HFFc6 (cell line): ENCODE measurements at places on chromosomes 11 and 22. TPM values are rescaled to one million over a fixed set of nuclear protein-coding genes. Genes with fewer than 3 reads are reported as not detected.

The LRRC56 gene
- 0.47 to 0.69 TPM (median 0.57 TPM) in 3 replicates for total RNA-seq

The MOB2 gene
- 20.2 to 23.2 TPM (median 21.9 TPM) in 3 replicates for total RNA-seq

The LDHA gene
- total RNA-seq = 1,320 to 1,763 TPM (median 1,437 TPM) in 3 replicates

The CCDC116 gene
- total RNA-seq = 0.20 and 0.31 TPM in 2 replicates

The EFCAB6 gene
- 0.37 to 0.73 TPM (median 0.60 TPM) in 3 replicates for total RNA-seq

The C11orf97 gene
- not detected in 3 replicates for total RNA-seq

The TEX54 gene
- not detected in 3 replicates for total RNA-seq

The MEI1 gene
- 0.26 to 0.28 TPM in 2 of 3 replicates, not detected in the other for total RNA-seq

The RFPL2 gene
- total RNA-seq = not detected in 3 replicates

The C11orf65 gene
- total RNA-seq = 0.41 to 0.74 TPM (median 0.67 TPM) in 3 replicates

The KIAA1671 gene
- total RNA-seq = 1.3 and 5.0 TPM in 2 replicates

The VPREB3 gene
- 0.33 to 0.79 TPM (median 0.51 TPM) in 3 replicates for total RNA-seq

The CYB5R2 gene
- 11.7 and 12.7 TPM in 2 replicates for total RNA-seq

The CCDC81 gene
- total RNA-seq = 4.6 to 9.4 TPM (median 7.2 TPM) in 3 replicates

The PAX6 gene
- 1.5 TPM in 1 of 3 replicates, not detected in the others for total RNA-seq

The SRPRA gene
- 156 to 162 TPM (median 161 TPM) in 3 replicates for total RNA-seq
